CD4-positive, alpha-beta memory T cell (primary cell): ENCODE measurements at places on chromosomes 2 and 18. TPM values are rescaled to one million over a fixed set of nuclear protein-coding genes. Genes with fewer than 3 reads are reported as not detected.

DNA sequence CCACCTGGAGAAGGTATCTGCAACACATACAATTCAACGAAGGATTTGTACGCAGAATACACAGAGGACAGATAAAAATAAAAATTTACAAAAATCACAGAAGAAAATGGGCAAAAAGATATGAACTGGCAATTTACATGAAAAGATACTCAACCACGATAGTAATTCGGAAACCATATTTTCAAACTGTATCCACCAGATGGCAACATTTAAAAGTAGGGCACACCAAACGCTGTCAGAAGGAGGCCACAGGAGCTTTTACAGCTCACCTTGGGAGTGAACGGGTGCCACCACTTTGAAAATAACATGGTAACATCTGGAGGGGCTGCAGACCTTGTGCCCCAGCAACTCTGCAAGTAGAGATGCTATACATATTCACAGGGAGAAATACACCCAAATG is 9.8 kb downstream of the KIF1A start:
- no peak for DNase-seq
- no peaks in the 10 kb centered on the region for H3K36me3 ChIP-seq
- no peak overlapping the region for H3K27ac ChIP-seq
- no peak overlapping the region for H3K4me3 ChIP-seq
- no peaks in the 10 kb centered on the region for H3K27me3 ChIP-seq

- H3K27ac ChIP-seq: no peak overlapping the region
- no peak overlapping the region for H3K4me3 ChIP-seq
- H3K4me1 ChIP-seq: no peaks in the 10 kb centered on the region
- H3K27me3 ChIP-seq: no peaks in the 10 kb centered on the region
- no peaks in the 10 kb centered on the region for H3K36me3 ChIP-seq
- DNase-seq: peak; percentile 31
These were observed 397.7 kb upstream of the HNRNPA3 start for GRCh38 chr2:176814740-176815367.

ASAP2 gene
- polyA plus RNA-seq: not detected

DNA sequence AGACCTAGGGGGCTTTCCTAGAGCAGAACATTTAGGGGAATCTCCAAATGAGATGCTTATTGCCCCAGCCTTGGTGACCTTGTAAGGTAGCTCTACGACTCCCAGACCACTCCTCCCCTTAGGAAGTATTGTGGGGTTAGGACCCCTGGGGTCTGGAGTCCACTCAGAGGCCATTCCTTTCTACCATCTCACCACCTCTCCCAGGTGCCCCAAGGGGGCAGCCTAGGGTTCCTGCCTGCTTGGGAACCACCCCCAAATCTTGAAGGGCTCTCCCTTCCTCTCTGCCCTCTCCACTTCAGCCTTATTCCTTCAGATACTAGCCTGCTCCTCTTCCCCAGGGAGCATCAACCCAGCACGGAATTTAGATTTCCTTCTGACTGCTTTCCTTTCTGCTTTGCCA is 17.5 kb upstream of the EXOC6B start:
- H3K27ac ChIP-seq: no peak overlapping the region
- H3K4me1 ChIP-seq: no peaks in the 10 kb centered on the region
- DNase-seq: no peak
- no peaks in the 10 kb centered on the region for H3K36me3 ChIP-seq

GRCh38 chr2:219902891-219903552 is 275.6 kb downstream of the SLC4A3 start:
- H3K4me1 ChIP-seq: no peaks in the 10 kb centered on the region
- H3K27ac ChIP-seq: no peak overlapping the region
- no peak overlapping the region for H3K4me3 ChIP-seq
- no peaks in the 10 kb centered on the region for H3K36me3 ChIP-seq
